Activated T-helper 1 cell treated with anti-CD3 and anti-CD28 coated beads, Interleukin-12 subunit alpha, Interleukin-12 subunit beta, Interleukin-2, Interleukin-4 antibody, amounts not matched to agents 30 ng/mL and 10 ng/mL and 1 ng/mL, durations not matched to agents 14 hours and 24 hours and 36 hours (primary cell): ENCODE measurements at places on chromosomes 7 and 10. TPM values are rescaled to one million over a fixed set of nuclear protein-coding genes. Genes with fewer than 3 reads are reported as not detected.

GRCh38 chr7:149448961-149449360 lies 11.9 kb downstream of the ZNF777 start:
- no peak overlapping the region for H3K4me3 ChIP-seq
- H3K27me3 ChIP-seq: no peaks in the 10 kb centered on the region
- H3K4me1 ChIP-seq: no peaks in the 10 kb centered on the region
- peaks cover 41% of the 10 kb centered on the region for H3K36me3 ChIP-seq

- H3K27me3 ChIP-seq: peaks cover 26% of the 10 kb centered on the region
- peak; percentile 75 for DNase-seq
- H3K4me1 ChIP-seq: peaks cover 6% of the 10 kb centered on the region
- peak within 1 kb of the TSS; percentile 42 for H3K27ac ChIP-seq
Observed at GRCh38 chr10:133336577-133337369, at the start of gene CALY. CALY (minus strand) TSS chr10:133336896; CDS start chr10:133328989, 7,907 bp downstream.

DNA sequence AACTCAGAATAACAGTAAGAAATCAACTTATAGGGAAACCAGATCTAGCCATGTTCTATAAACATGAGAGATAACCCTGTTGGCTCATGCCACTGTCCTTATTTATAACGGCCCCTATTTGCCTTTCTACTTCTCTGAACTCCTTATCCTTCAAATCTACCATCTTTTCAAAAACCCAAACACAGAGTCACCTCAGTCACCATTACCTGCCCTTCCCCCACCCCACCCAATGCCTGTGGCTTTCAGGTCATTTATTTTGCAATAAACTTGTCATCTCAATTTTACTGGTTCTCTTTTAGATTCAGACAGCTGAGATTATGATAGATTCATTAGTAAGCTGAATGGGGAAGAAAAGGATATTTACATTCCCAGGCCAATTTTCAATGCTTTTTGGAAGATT lies 53.6 kb downstream of the KMT2C start:
- no peak overlapping the region for H3K27ac ChIP-seq
- peaks cover 6% of the 10 kb centered on the region for H3K4me1 ChIP-seq
- no peak for DNase-seq
- H3K36me3 ChIP-seq: no peaks in the 10 kb centered on the region

CNPY1 gene
- total RNA-seq: not detected in 2 replicates

DNA sequence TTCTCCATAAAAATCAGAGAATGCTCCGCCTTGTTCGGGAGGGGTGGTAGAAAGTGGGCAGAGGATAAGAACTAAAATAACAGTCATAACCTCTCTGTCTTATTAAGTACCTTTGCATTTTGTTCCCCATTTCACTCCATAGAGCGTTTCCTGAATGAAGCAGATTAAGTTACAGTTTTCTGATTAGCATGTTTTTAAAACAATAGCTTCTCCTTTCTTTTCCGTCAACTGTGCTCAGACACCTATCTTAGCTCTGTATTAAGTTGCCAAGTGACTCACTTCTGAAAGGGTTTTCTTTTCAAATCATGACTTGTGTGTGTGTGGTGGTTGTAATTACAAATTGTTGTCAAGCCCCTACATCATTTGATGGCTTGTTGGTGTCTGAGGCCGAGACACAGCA lies 1.4 kb downstream of the HABP2 start:
- DNase-seq: no peak
- H3K27me3 ChIP-seq: peaks cover 1% of the 10 kb centered on the region
- no peak overlapping the region for H3K4me3 ChIP-seq
- no peaks in the 10 kb centered on the region for H3K36me3 ChIP-seq
- peaks cover 14% of the 10 kb centered on the region for H3K4me1 ChIP-seq

- no peaks in the 10 kb centered on the region for H3K4me1 ChIP-seq
- H3K27me3 ChIP-seq: peaks cover 15% of the 10 kb centered on the region
- H3K4me3 ChIP-seq: no peak overlapping the region
- H3K27ac ChIP-seq: no peak overlapping the region
Observed at GRCh38 chr7:113078331-113078730, 8.3 kb downstream of the GPR85 start.

DNA sequence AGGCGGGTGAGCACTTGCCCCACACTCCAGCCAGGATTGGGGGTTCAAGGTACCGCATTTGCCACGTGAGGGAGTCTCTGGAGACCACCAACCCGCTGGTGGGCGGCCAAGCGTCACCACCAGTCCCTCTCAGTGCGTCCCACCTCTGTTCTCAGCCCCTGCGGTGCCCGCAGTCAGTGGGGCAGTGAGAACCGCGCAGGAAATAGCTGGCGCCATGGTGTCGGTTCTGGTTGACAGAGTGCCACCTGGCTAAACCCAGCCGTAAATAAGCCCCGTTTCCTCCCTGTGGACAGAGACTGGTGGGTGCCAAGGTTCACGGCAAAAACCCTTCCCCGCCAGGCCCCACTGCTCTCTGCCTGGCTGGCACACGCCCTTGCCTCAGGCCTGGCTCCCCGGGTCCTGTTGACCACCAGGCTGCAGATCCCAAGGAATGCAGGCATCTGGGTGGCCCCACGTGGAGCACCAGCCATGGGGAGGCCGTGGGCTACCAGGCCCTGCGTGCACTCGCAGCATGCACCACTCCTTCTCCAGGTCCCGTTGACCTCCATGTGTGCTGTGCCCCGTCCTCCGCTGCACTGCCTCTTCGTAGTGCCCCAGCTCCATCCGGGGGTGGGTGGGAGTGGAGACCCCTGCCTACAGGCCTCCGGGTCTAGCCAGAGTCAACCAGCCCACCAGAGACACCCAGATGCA lies 140.0 kb downstream of the LHPP start:
- H3K27me3 ChIP-seq: no peaks in the 10 kb centered on the region
- H3K27ac ChIP-seq: no peak overlapping the region
- H3K36me3 ChIP-seq: no peaks in the 10 kb centered on the region
- no peak for DNase-seq
- no peaks in the 10 kb centered on the region for H3K4me1 ChIP-seq
- no peak overlapping the region for H3K4me3 ChIP-seq

- H3K36me3 ChIP-seq: peaks cover 5% of the 10 kb centered on the region
- no peak overlapping the region for H3K4me3 ChIP-seq
- no peak for DNase-seq
- H3K27me3 ChIP-seq: no peaks in the 10 kb centered on the region
- H3K4me1 ChIP-seq: peaks cover 6% of the 10 kb centered on the region
Observed at GRCh38 chr10:119807960-119808697, 64.5 kb downstream of the MCMBP start.

- DNase-seq: no peak
- H3K27me3 ChIP-seq: peaks cover 1% of the 10 kb centered on the region
- no peaks in the 10 kb centered on the region for H3K36me3 ChIP-seq
- no peaks in the 10 kb centered on the region for H3K4me1 ChIP-seq
- no peak overlapping the region for H3K4me3 ChIP-seq
Observed at GRCh38 chr7:3453398-3453797, 152.3 kb downstream of the SDK1 start.

DNA sequence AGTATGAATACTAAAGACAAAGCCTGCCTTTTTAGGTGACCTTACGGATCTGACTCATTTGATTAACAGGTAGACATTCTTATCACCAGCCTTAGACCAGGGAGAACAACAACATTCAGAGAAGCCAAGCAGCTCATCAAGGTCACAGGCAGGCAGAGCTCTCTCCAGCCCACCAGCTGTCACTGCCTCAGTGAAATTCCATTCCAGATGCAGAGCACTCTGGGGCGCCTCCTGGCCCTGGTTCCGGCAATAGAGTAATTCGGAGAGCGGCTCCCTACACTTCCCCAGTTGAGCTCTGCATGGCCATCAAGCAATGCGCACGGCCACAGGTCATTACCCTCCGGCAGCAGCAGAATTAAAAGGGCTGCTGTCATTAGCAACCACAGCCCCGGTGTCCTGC lies 164.7 kb downstream of the TCERG1L start:
- no peaks in the 10 kb centered on the region for H3K27me3 ChIP-seq
- no peak overlapping the region for H3K4me3 ChIP-seq
- DNase-seq: no peak
- no peaks in the 10 kb centered on the region for H3K36me3 ChIP-seq
- no peak overlapping the region for H3K27ac ChIP-seq

DNA sequence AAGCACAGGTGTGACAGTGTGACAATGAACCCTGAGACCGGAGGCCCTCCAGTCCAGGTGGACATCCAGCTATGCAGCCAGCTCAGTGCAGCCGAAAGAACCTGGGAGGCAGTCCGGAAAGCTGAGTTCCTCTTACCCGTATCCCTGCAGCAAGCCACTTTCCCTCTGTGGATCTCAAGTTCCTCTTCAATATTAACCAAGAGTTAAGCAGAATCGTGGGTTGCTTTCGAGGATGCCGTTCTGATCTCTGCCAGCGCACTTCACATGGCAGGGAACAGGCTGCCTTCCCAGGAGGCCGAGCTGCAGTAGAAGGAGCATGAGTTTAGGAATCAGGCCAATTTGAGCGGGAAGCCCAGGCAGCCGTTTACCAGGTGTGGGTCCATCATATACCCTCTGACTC lies 591.6 kb downstream of the SDK1 start:
- peaks cover 7% of the 10 kb centered on the region for H3K27me3 ChIP-seq
- DNase-seq: no peak
- H3K4me3 ChIP-seq: no peak overlapping the region
- no peaks in the 10 kb centered on the region for H3K36me3 ChIP-seq

C10orf67 gene
- total RNA-seq: 0.18 TPM in 1 of 2 replicates, not detected in the other

GRCh38 chr10:63530409-63530808 lies 9.2 kb downstream of the REEP3 start:
- no peak for DNase-seq
- H3K4me1 ChIP-seq: peaks cover 29% of the 10 kb centered on the region
- H3K36me3 ChIP-seq: peaks cover 21% of the 10 kb centered on the region
- no peak overlapping the region for H3K4me3 ChIP-seq

UPK3B gene
- 1.1 and 1.2 TPM in 2 replicates for total RNA-seq

DNA sequence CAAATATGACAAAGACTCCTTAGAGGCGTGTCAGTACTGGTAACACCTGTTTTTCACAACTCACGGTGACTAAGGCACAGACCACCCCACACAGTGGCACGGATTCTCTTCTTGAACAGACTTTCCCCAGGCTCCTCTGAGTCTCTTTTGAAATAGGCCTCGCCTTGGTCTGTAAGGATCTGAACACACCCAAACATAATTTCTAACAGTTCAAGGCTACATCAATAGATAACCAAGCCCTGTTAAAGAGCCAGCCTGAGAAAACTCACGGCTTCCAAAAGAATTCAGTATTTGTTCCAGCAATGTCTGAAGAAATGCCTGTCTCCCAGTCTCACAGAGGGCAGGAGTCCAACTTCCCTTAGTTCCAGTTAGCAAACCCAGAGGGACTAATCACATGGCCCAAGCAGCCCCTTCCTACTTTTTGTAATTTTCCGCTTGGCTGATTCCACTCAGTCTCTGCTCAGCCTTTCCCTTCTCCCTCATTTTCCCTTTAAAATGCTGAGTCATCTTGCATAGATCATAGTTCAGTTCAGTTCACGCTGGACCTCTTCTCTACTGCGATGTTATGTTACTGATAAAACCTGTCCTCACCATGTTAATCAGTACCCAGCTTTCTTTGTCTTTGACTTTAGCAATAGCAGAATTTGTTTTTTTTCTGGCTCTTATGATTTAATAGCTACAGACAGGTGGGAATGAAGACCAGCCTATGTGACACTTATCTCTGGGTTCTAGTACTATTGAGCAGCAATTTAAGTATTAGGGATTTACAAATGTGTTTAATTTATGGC lies 22.6 kb upstream of the AKR1C3 start:
- no peak overlapping the region for H3K27ac ChIP-seq
- H3K4me3 ChIP-seq: no peak overlapping the region
- no peaks in the 10 kb centered on the region for H3K36me3 ChIP-seq

PIK3AP1 gene
- total RNA-seq: 8.2 and 9.9 TPM in 2 replicates

FKBP14 gene
- 8.4 and 10.6 TPM in 2 replicates for total RNA-seq

DNA sequence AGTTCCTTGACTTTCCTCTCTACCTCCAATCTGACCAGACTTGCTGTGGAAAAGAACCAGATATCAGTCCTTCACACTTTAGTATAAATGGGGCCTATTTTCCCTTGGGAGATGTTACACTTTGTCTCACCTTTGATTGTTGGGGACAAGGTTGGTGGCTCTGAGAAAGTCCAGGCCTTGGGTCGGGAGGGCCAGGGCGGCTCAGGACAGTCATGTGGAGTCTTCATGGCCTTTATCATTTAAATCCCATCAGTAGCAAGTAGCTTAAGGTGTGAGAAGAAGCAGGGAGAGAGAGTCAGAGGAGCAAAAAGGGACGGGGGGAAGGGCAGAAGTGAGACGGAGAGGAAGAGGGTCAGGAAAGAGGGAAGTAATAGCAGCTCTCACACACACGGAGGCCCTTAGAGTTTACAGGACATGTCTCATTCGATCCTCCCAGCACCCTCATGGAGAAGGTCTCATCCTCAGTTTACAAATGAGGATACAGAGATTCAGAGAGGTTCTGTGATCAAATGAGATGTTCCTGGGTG lies 40.5 kb downstream of the TBATA start:
- H3K4me1 ChIP-seq: peaks cover 18% of the 10 kb centered on the region
- peaks cover 2% of the 10 kb centered on the region for H3K27me3 ChIP-seq
- DNase-seq: no peak

GRCh38 chr7:140697447-140698143 lies 1.1 kb downstream of the NDUFB2 start:
- H3K4me3 ChIP-seq: peak overlapping the region; percentile 90
- peaks cover 18% of the 10 kb centered on the region for H3K36me3 ChIP-seq
- peak overlapping the region; percentile 96 for H3K27ac ChIP-seq
- no peaks in the 10 kb centered on the region for H3K27me3 ChIP-seq
- peaks cover 30% of the 10 kb centered on the region for H3K4me1 ChIP-seq
- no peak for DNase-seq

DNA sequence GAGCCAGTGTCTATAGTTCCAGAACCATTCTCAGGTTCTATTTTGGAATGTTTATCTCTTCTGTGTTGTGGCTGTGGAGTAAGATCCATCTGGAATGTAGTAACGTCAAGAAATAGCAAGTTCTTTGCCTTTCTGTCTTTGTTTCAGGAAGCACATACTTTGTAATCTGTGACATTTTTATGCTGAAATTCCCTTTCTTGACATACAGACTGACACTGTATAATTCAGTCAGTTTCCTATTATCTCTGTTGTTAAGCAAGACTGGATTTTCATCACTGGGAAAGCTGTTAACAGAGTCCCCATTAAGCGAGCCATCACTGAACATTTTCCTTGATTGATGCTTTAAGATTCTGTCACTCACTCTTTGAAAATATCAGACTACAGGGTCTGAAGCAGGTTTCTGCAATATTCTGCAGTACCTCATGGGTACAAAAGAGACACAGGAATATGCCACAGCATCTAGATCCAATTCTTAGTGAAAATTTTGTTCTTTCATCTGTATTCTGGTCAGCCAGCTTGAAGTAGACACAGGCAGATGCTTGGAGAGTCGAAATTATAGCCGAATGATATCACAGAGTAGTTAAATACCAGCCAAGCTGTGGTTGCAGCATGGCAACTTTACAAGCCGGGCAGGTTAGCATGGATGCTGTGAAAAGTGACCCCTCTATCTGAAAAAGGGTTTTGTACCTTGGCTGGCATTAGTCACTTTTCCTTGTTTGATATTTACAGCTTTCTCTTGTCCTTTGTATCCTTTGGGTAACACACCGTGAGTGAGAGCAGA lies 62.6 kb downstream of the CACNB2 start:
- no peaks in the 10 kb centered on the region for H3K4me1 ChIP-seq
- H3K27me3 ChIP-seq: peaks cover 6% of the 10 kb centered on the region
- no peaks in the 10 kb centered on the region for H3K36me3 ChIP-seq
- no peak for DNase-seq
- no peak overlapping the region for H3K4me3 ChIP-seq
